ENCODE measurements at places on chromosomes 2 and 18.

DNA sequence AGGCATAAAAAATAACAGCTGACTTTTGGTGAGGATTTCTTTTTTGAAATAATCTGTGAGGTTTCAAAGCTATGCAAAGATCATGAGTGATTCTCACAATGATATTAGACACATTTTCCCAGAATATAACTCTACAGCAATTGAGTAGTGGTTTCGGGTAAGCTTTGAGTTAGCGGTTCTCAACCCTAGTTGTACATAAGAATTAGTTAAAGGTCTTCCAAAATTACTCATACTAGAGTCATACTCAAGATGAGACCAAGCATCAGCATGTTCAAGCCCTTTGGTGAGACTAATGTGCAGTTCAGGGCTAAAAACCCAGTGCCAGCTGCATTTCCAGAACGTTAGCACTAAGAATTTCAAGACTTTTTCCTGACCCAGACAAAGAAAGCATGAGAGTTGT, 31.1 kb downstream of the DSG4 start:
- DNase-seq = no peak

DNA sequence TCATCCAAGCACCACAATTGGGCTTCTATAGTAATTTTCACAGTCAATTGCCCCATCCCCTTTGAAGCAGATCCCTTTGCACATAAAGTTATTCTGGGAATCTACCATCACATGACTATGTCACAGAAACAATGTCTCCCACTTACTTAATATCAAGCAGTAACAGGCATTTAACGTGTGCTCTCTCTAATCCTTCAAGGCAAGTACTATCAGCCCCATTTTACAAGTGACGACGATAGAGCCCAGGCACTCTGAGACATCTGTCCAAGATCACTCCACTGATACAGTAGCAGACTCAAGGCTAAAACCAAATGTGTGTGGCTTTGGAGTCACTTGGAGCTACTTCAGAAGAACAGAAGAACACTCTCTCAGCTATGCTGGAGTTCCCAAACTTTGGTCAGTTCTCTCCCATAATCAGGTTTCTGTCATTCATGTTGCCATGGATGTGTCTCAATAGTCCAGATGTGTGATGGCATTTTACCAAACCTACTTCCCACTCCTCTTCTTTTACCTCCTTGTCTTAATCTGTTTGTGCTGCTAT, 39.7 kb downstream of the PID1 start:
- no peak for DNase-seq

GRCh38 chr2:226580403-226580802, 219.2 kb downstream of the IRS1 start:
- no peak for DNase-seq

GRCh38 chr2:3637692-3638455, 20.1 kb upstream of the ALLC start:
- DNase-seq = no peak

DNA sequence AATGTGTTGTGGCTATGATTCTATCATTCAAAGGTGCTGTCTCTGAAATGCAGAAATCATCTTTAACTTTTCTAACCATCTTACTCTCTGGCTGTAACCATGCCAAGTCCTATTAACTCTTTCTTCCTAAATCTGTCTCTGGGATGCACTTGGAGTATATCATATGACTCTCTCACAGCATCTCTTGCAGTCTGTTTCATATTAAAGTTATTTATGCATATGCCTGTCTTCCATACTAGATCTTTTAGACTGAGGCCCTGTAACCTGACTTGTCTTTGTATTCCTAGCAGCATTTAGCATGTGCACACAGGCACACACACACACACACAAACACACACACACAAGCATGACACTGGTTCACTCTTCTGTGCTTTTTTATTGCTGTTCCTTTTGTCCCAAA, 320.6 kb downstream of the ETAA1 start:
- DNase-seq = no peak

- no peak for DNase-seq
Observed at GRCh38 chr2:23387221-23387550, 2.2 kb downstream of the KLHL29 start.

DNA sequence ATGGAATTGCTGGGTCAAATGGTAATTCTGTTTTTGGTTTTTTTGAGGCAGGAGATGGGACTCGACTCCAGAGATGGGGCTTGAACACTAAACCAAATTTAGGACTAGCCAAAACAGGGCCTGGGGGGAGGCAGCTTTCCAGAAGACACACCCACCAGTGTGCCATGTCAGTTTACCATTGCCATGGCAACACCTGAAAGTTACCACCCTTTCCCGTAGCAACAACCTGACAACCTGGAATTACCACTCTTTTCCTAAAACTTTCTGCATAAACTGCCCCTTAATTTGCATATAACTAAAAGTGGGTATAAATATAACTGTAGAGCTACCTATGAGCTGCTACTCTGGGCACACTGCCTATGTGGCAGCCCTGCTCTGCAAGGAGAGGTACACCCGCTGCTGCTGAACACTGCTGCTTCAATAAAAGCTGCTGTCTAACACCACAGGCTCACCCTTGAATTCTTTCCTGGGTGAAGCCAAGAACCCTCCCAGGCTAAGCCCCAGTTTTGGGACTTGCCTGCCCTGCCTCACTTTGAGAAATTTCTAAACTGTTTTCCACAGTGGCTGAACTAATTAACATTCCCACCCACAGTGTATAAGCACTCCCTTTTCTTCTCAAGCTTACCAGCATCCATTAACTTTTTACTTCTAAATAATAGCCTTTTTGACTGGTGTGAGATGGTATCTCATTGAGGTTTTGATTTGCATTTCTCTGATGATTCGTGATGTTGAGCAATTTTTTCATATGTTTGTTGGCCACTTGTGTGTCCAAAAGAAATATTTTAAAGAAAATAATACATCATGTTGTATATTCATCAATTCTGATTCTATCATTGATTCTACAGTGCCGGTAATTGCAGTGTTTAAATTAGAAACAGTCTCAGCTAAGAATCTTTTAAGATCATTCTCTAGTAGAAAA, 10.6 kb downstream of the CDK15 start:
- no peak for DNase-seq

DNA sequence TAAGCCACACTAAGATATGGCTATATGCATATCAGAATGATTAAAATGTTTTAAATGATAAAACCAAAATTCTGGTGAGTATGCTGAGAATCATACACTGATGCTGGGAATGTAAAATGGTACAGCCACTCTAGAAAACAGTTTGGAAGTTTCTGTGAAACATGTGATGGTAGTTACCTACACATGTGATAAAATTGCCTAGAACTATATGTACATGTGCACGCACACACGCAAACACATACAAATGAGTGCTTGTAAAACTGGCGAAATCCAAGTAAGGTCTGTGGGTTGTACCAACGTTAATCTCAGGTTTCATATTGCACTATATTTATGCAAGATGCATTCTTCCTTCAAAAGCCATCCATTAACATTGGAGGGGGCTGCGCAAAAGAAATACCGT, 195.0 kb upstream of the RAB6C start:
- no peak for DNase-seq

All from NCI-H2029 (cell line).